ENCODE measurements at places on chromosomes 2 and 18.

- DNase-seq, result no peak
Measured at GRCh38 chr2:165357758-165358157, 111.7 kb upstream of the CSRNP3 start.

GRCh38 chr18:59963229-59963628 is 63.4 kb downstream of the PMAIP1 start:
- no peak for DNase-seq

- DNase-seq, result no peak
Measured at GRCh38 chr2:241482126-241482955, 26.0 kb downstream of the STK25 start.

GRCh38 chr18:74579496-74580065 is 18.1 kb upstream of the ZNF407 start:
- DNase-seq, result no peak

GRCh38 chr18:80246445-80247392 is 595 bp downstream of the PARD6G start:
- no peak for DNase-seq

GRCh38 chr2:83826577-83826976 is 632.5 kb downstream of the SUCLG1 start:
- DNase-seq, result no peak

GRCh38 chr2:1594373-1595171 is 149.7 kb downstream of the PXDN start:
- DNase-seq, result no peak

DNA sequence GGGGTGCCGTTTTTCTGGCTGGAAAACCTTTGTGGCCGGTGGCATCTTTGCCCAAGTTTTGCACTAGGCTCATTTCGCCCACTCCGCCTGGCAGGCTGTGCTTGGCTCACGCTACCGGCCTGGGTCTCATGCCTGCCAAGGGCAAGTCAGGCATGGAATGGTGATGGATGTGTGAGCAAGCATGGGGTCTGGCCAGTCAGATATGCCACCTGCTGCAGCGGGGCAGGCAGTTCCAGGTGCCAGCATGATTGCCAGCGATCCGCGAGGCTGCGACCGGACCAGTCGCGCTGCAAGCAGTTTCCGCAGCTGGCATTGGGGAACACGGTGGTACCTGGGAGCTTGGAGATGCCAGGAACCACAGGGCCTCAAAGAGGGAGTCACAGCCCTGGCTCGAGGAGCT is 40.6 kb downstream of the TAF1B start:
- DNase-seq, result no peak

GRCh38 chr2:141927536-141927935 is 203.3 kb downstream of the LRP1B start:
- no peak for DNase-seq

- peak; percentile 72 for DNase-seq
Measured at GRCh38 chr2:88671786-88672427, 19.6 kb upstream of the RPIA start.

GRCh38 chr2:181683518-181684453 is 3.5 kb upstream of the NEUROD1 start:
- no peak for DNase-seq

GRCh38 chr18:77911971-77912605 is 662.4 kb downstream of the GALR1 start:
- no peak for DNase-seq

- DNase-seq, result no peak
Measured at GRCh38 chr18:41999751-42000150, 44.7 kb downstream of the PIK3C3 start.

- DNase-seq, result no peak
Measured at GRCh38 chr2:11968521-11968920, 222.1 kb downstream of the LPIN1 start.

- no peak for DNase-seq
Measured at GRCh38 chr2:48328159-48328809, 201.7 kb upstream of the STON1 start.

DNA sequence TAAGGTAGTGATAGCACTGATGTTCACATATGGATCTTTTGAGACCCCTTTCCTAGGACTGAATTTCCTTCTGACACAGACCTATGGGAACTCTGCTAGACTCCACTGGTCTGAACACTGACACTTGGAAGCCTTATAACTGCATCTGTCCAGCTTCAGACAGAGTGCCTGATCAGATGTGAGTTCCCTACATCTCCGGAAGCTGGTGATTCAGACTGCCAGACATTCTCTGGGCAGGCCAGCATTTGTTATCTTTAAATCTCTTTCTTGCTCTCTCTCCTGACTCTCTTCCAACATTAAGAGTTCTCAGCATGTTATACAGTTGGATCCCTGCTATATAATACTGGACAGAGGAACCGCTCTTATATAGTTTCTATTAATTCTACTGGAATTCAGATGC is 408.5 kb downstream of the ZEB2 start:
- no peak for DNase-seq

GRCh38 chr2:167100506-167100905 is 212.2 kb downstream of the XIRP2 start:
- DNase-seq, result no peak

DNA sequence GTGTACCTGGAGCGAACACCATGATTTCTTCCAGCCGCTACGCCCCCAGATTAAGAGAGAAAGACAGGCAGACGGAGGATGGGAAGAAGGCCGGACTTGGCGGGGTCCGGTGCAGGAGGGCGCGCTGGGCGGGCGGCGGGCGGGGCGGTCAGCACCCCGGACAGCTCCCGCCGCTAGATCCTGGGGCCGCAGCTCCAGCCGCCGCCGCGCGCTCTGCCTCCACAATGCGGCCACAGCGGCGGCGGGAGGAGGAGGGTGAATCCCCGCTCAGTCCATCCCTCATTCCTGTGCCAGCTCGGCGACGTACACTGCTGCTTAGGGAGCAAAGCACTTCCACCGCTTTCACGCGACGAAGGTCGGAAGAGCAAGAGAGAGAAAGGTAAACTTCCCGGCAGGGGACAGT is at the start of gene AKAIN1:
Gene AKAIN1 (minus strand): TSS at position 226 of the 403 bp plus-strand sequence. CDS start 204 bp downstream, at position 22.
- DNase-seq, result no peak

DNA sequence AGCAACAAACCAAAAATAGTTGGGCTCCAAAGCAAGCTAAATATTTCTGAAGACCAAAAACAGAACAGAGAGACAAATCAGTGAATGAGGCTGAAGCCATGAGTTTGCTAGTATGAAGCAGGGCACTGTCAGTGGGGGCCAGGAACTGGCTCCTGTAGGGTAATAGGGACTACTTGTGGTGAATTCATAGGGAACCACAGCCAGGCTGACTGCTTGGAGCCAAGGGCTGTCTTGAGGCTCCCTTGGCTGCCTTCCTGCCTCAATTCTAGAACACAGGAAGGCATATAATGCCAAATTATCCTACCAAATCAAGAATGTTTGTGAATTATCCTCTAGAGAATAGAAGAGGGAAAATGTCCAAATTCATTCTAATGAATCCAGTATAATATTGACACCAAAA is 406.0 kb downstream of the CCDC85A start:
- no peak for DNase-seq

- DNase-seq, result no peak
Measured at GRCh38 chr2:44547718-44548117, 186.0 kb downstream of the CAMKMT start.

- DNase-seq, result no peak
Measured at GRCh38 chr18:74608681-74609080, 11.0 kb downstream of the ZNF407 start.

DNA sequence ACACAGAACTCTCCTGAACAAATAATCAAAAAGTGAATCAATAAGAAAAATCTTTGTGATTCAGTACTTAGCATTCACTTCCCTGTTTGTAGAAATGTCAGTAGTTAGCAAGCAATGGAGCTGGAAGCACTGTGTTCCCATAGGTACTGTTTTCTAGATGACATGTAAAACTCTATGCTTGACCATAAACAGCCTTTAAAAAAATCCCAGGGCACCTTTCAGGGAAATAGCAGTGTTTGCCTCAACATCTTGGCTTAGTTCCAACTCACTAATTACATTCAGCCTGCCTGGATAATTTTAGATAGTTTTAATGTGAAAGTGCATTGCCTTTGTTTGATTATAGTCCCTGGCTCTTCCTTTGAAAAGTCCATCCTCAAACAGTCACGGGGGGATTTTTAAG is 721.8 kb downstream of the ERBB4 start:
- no peak for DNase-seq

DNA sequence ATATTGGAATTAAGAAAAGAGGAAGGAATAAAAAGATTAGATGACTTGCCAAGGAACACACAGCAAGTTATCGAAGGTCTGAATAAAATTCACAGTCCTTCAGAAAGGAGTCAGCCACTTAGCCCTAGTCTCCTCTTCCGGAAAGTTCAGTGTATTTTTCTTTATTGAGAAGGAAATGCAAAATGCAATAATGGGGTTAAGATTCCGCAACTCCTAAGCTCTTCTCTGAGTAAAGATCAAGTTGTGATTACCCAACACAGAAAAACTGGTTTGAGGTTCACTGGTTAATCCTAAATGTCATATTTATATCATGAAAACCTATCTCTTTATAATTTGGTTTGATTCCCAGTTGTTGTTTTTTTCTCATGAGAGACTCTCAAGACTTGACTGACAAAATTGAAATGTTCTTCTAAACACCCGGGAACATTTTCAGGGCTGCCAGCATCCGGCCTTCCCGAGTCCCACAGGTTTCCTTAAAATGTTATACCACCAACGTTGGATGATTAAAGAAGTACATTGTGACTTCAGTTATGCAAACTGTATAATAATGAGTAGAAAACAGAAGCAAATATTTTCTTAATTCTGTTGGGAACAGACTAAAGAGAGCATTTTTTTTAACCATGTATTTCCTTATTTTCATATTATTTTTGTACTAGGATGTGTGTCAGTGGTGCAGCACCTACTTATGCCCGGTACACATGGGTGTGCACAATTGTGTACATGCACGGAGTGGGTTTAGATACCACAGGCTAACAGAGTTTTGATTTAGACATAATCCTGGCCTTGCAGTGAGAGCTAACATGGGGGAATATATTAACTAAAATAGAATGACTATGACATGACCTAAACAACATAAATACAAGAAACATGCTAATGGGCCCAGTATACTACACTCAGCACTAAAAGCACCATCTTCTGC is 100.2 kb downstream of the STK39 start:
- no peak for DNase-seq

- no peak for DNase-seq
Measured at GRCh38 chr2:96823198-96823597, 7.1 kb downstream of the CNNM3 start.

DNA sequence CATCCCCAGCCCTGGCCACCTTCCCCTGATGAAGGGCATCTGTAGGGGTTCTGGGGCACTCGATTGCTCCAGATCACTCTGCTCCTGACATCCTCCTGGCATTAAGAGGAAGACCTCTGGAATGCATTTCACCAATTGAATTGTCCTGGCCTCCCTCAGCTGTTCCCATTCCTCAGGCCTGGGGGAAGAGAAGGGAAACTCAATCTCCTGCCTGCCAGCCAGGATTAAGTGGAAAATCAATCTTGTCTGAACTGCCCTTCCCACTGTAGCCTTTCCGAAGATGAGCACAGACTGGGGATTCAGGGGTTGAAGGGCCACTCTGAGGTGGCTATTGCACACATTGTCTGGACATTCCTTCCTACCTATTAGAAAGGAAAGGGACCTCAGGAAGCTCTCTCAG is 99.8 kb downstream of the ALK start:
- DNase-seq, result no peak

GRCh38 chr18:44309185-44309584 is 371.5 kb upstream of the SETBP1 start:
- no peak for DNase-seq

DNA sequence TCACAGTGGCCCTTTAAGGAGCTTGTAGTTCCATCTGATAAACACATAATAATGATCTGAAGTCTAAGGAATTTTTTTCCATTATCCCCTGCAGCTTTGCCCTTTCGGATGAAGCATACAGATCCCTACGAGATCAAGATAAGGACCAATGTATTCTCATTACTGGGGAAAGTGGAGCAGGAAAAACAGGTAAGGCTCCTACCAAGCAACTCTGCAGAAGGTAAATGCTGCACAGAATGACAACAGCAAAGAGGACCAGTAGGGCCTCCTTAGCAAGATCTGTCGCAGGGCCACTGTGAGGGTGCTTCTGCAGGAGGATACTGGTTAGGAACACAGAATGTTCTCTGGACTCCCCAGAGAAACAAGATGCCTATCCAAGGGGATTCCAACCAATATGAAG is 84.6 kb downstream of the MYO1B start:
- DNase-seq, result no peak

GRCh38 chr2:120830096-120830830 is 94.6 kb downstream of the GLI2 start:
- no peak for DNase-seq

DNA sequence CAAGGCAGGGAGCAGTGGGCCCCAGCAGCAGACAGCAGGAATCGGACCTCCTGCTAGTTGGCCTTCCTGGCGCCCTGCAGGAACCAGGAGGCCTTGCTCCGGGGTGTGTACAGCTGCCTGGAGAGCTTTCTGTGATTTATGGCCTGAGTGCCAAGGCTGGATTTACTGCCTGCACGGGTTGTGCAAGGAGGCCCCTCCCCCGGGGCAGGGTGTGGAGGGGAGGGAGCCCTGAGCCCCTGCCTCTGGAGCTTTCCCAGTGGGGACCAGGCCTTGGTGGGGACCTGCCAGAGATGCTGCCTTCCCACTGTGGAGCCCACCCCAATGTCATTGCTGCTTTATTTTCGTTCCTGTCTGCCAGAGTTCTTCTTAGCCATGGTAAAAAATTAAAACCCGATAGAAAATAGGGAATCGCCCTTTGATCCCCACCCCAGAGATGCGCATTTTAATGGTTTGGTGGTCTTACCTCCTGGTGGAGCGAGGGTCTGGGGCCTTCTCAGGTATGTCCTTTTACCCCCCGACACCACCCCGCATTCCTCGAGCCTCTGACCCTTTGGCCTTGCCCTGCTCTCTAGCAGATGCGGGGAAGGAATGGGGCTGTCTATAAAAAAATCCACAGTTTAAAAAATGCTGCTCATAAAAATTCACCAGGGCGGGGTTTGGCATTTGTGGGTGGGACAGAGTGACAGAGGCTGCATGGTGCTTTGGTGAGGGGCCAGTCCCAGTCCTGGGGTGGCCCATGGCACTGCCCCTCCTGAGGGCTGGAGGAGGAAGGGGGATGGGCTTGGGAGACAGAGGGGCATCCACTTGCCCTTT is 6.9 kb upstream of the RALB start:
- no peak for DNase-seq

DNA sequence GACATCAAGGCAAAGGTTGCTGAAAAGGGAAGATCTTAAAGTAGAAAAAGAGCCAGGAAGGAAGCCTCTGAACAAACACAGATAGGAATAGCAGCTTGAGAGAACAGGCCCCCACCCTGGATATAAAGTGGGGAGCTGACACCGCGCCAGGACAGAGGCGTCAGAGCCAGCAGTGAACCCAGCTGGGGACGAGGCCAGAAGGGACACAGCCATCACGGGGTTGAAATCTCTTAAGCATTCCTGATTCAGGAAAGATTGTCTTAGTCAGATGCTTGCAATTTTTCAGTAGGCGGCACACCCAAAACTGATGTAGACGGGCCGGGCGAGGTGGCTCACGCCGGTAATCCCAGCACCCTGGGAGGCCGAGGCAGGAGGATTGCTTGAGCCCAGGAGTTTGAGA is 93.8 kb upstream of the PHLPP1 start:
- no peak for DNase-seq

DNA sequence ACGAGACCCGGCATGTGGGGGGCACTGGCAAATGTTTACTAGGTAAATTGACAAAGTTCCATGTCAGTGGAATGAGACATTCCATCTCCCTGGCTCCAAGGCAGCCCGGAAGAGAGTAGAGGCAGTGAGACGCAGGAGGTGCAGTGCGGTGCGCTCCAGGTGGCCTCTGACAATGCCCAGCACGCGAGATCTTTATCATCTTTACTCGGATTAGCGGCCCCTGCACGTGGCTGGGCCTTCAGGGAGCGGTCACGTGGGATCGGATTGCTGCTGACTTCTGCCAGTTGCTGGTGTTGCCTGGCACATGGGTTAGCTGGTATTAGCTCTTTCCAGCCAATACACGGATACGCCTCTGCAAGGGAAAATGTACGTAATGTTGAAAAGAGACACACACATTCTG is 151.2 kb upstream of the ALKAL2 start:
- no peak for DNase-seq
